Umbilical cord (tissue), 2 donors: ENCODE measurements at places on chromosomes 12 and 14. TPM values are rescaled to one million over a fixed set of nuclear protein-coding genes. Genes with fewer than 3 reads are reported as not detected.

Gene R3HDM2
- 3.9 TPM for total RNA-seq

Gene NPFF
- total RNA-seq, result not detected

Gene TCL1A
- 9.4 TPM for total RNA-seq

GRCh38 chr12:4956054-4956453 lies 46.3 kb downstream of the KCNA1 start:
- peak; percentile 29 for DNase-seq

- no peak for DNase-seq
Measured at GRCh38 chr12:123816896-123817537, 54.9 kb downstream of the DNAH10 start.

DNA sequence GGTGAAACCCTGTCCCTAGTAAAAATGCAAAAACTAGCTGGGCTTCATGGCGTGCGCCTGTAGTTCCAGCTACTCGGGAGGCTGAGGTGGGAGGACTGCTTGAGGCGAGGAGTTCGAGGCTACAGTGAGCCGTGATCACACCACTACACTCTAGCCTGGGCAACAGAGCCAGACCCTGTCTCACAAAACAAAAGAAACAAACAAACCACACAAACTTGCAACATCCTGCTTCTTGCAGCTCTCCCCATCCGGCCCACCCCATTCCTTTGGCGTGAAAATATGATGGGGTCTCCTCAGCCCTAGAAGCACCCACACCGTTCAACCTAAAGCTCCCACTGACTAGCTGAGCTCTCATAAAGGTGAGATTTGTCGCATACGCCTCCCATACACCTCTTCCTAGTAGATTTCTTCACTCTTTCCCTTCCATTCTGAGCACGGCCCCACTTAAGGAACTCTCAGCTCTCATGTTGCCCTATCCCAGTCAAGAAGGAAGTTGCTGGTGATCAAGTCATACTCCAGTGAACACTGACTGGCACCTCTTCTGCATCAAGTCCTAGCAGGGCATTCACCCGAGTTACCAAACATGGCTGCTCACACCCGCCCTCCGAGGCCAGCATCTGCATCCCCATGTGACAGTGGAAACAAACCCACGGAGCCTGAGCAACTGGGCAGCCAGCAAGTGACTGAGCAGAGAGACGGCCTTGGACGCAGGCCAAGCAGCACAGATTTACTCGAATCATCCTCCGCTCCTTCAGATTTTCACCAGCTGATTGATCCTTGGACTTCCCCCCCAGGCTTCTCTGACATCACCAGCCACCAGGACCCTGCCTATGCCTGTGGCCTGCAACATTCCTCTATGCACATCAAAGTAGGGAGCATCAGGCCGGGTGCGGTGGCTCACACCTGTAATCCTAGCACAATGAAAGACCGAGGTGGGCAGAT lies 18.9 kb upstream of the CD27 start:
- no peak for DNase-seq

GRCh38 chr12:25058658-25059058 lies 109.8 kb upstream of the BCAT1 start:
- no peak for DNase-seq
